Endothelial cell of umbilical vein (primary cell): ENCODE measurements at places on chromosomes 5 and 9. TPM values are rescaled to one million over a fixed set of nuclear protein-coding genes. Genes with fewer than 3 reads are reported as not detected.
A peak's percentile ranks its signal among the peaks of the same experiment; 100 is the strongest.

Gene PIGO
- 17.7 and 23.5 TPM in 2 replicates for total RNA-seq

Gene FAM78A
- 26.6 and 34.0 TPM in 2 replicates for total RNA-seq

Gene ZNF483
- total RNA-seq = 1.8 and 2.0 TPM in 2 replicates

Gene PCDHA12
- total RNA-seq = not detected in 2 replicates

Gene GPR150
- 0.31 and 0.35 TPM in 2 replicates for total RNA-seq

Gene IL33
- total RNA-seq = 8.5 and 13.8 TPM in 2 replicates

DNA sequence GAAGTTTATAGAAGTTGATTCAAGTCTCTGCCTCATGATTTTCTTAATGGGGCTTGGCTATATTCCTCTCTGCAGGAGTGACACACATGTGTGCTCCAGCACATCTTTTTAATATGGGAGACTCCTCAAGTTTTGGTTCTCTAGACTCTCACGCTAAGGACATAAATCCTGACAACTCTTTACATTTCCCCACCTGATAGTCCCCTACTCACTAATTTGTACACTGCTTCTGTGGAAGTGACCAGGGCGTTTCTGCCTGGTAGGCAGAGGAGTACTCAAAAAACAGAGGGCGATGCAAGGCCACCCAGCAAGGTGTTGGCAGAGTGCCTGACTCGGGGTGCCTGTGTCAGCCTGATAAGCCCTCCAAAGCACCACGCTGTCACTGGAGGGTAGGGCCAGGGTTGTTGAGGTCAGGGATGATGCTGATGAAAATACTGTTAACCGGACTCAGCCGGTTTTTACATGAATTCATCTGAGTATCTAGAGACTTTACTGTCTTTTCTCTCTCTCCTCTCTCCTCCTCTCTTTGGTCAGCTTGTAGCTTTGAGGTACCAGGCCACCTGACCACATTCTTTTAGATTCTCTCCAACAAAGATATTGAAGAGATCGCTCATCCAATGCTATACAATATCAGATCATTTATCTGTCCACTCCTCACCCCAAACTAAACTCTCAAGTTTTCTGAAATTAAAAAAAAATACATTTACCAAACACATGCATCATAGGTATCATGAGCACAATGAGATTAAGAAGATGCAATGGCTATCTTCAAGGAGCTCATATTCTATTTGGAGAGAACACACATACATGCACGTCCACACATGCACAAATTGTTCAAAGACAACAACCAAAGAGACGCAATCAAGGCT lies 205.2 kb downstream of the PIK3R1 start:
- no peak for DNase-seq

GRCh38 chr5:151264113-151264512 lies 11.1 kb downstream of the GM2A start:
- DNase-seq = peak; percentile 20

DNA sequence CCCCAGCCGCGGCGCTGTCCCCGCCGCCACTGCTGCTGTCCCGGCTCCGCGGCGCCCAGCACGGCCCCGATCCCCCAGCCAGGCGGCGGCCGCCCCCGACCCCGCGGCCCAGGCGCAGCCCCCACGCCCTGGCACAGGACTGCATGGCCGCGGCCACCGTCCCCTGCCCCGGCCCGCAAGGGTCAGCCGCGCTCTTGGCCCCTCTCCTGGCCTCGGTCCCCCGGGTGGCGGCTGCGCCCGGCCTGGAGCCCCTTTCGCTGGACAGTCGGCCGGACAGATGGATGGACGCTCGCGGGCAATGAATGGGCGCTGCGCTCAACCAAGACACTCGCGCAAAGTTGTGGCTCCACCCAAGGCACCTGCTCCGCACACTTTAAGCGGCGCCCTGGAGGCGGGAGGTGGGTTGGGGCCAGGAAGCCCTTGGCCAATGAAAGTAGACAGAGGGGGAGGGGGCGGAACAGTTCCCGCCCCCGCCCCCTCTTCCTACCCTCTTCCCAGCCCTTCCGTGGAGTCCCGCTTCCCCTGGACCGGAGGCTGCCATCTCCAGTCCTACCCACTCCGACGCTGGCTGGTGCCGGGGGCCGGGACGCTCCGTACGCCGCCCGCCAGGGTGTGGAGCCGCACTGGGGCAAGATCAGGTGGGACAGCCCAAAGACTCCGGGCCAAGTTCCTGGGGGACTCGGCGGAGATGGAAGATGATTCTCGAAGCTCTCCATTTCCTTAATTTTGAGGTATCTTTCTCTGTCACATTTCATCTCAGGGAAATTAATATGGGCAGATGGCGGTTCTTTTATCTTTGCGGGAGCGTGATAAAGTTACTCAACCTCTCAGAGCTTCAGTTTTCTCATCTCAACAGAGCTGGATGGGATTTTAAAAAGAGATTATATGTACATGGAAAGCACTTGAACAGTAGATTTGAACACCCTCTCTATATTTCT lies at the start of gene GLDC:
TSS of gene GLDC (minus strand) at position 375 of the 938 bp plus-strand sequence. CDS start at position 145, 230 bp downstream.
- DNase-seq = peak; percentile 31

DNA sequence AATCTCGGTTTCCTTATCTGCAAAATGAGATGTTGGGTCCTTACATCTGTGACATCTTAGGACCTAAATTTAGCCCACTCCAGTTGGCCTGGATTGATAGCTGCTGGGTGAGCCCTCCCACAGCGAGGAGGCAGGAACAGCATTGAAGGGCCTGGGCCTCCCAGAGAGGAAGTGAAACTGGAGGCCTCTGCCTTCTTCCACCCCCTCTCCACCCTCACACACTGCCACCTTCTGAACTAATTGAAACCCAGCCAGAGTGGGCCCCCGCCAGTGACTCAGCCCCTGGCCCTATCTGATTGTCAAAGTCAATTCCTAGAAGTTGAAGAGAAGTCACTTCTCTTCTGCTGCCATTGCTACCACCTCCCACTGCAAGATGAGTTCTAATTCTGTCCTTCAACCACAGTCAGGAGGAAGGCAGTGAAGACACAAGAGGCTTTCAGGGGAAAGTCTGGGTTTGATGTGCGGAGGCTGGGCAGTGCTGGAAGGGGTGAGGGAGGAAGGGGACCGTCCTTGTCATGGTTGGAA lies 55.2 kb upstream of the NEK6 start:
- DNase-seq = peak; percentile 44

GRCh38 chr5:157050050-157050449 lies 8.9 kb downstream of the HAVCR1 start:
- no peak for DNase-seq

- DNase-seq = no peak
Observed at GRCh38 chr5:76771705-76772405, 47.0 kb upstream of the F2RL1 start.

GRCh38 chr5:155459889-155460500 lies 446.4 kb downstream of the KIF4B start:
- no peak for DNase-seq

GRCh38 chr5:58357799-58358500 lies 101.9 kb downstream of the PLK2 start:
- no peak for DNase-seq

- DNase-seq = no peak
Observed at GRCh38 chr5:153372425-153373129, 117.9 kb upstream of the GRIA1 start.

DNA sequence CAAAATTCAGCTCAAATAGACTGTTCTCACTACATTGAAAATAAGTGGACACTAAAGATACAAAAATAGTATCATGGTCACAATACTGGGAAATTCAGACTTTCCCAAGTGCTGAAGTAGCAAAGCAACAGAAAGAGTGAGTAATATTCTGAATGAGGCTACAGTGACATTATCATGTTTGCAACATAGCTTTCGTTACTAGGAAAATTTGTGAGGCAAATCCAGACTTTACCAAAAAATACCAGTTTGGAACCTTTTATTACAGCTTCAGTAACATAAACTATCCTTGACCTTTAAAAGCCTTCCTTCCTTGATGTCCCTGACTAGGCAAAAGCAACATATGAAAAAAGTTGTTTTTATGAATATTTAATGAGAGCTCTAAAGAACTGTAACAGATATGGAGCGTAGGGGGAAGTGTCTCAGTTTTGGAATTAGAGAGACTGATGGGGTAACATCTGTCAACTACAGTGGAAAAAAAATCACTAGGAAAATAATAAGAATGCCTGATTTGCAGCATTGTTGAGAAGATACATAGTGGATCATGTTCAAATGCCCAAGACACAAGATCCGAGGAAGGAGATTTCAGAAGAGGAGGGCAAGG lies 312.9 kb downstream of the ADGRV1 start:
- peak; percentile 59 for DNase-seq

DNA sequence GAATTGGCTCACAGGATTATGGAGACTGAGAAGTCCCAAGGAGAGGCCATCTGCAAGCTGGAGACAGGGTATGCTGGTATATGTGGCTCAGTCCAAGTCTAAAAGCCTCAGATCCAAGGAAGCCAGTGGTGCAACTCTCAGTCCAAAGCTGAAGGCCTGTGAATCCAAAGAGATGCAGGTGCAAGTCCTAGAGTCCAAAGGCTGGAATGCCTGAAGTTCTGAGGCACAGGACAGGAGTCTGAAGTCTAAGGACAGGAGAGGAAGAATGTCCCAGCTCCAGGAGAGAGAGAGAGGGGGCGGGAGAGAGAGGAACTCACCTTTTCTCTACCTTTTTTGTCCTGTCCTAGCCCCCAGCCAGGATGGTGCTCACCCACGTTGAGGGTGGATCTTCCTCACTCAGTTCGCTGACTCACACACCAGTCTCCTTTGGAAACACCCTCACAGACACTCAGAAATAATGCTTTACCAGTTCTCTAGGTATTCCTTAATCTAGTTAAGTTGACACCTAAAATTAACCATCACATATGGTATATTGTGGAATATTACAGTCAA lies 49.6 kb downstream of the KCNN2 start:
- no peak for DNase-seq

DNA sequence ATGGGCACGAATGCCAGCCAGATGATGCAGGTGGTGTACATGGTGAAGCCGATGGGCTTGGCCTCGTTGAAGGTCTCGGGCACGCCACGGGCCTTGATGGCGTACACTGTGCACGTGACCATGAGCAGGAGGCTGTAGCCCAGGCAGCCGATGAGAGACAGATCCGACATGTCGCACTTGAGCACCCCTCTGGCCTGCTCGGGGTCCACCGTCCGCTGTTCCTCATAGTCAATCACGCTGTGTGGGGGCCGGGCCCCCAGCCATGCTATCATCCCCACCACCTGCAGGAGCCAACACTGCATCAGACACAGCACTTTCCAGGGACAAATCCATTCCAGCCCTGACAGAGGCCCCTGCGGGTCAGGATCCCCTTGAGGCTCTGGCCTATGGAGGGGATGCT lies 12.2 kb downstream of the GRM6 start:
- no peak for DNase-seq

- DNase-seq = no peak
Observed at GRCh38 chr5:122040636-122041302, 37.3 kb downstream of the LOX start.

DNA sequence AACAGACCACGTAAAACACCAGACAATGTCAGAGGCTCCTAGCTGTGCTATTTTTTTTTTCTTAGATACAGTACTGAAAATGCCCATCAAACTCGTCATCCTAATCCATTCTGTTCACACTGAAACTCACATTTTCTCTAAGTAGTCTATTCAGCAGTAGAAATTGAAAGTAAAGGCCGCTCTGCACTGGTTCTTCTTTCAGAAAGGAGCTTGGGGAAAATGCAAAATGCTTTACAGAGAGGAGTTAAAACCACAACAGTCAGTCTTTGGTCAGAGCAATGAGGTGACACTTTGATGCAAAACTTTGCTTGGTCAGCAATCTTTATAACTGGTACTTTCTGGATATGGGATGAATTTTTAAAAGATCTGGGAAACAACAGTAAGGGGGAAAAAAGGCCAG lies 43.8 kb upstream of the SUSD1 start:
- no peak for DNase-seq
